Lower lobe of right lung (tissue), 2 donors: ENCODE measurements at places on chromosomes 11 and 22. TPM values are rescaled to one million over a fixed set of nuclear protein-coding genes. Genes with fewer than 3 reads are reported as not detected.

DNA sequence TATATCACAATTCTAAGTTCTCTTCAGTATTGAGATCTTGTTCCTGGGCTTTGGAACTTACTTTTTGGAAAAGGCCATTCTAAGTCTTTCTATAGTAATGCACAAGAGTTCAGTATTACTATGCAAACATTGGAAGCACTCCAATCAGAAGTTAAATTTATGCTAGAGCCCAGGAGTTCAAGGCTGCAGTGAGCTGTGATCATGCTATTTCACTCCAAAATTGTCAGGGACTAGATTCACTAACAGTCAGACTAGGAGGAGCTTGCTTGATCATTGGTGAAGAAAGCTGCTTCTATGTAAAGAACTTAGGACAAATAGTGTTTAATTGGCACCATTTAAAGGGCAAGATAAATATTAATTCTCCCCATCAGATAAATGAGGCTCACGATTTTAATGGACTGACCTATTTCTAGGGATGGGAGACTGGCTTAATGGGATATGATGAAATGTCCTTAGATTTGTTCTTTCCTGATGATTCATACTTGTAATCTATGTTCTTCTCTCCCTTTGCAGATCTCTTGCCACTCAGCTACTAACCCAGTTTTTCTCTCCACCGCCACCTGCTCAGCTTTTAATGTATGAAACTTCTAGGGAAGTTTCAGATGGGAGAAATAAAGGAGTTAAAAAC is 32.6 kb upstream of the TMEM123 start:
- H3K27me3 ChIP-seq, result no peaks in the 10 kb centered on the region
- H3K4me1 ChIP-seq, result no peaks in the 10 kb centered on the region
- H3K27ac ChIP-seq, result no peak overlapping the region
- DNase-seq, result no peak
- H3K36me3 ChIP-seq, result no peaks in the 10 kb centered on the region

Gene CST6
- 11.0 TPM for total RNA-seq

Gene OLFML1
- 23.2 TPM for total RNA-seq

DNA sequence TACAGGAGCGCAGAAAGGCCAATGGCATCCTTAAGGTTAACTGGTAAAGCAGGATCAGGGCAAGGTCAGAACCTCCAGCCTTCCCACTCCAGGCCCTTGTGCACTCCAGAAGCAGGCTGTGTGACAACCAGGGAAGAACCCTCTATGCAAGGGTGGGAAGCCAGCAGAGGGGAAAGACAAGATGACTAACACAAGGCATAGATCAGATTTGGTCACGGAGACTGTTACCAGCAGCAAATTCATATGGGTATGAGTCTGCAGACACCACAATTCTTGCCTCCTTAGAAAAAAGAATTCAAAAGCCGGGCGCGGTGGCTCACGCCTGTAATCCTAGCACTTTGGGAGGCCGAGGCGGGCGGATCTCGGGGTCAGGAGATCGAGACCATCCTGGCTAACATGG is 39.8 kb upstream of the MTNR1B start:
- no peak for DNase-seq
- H3K36me3 ChIP-seq, result no peaks in the 10 kb centered on the region
- H3K4me3 ChIP-seq, result no peak overlapping the region
- no peaks in the 10 kb centered on the region for H3K27me3 ChIP-seq

DNA sequence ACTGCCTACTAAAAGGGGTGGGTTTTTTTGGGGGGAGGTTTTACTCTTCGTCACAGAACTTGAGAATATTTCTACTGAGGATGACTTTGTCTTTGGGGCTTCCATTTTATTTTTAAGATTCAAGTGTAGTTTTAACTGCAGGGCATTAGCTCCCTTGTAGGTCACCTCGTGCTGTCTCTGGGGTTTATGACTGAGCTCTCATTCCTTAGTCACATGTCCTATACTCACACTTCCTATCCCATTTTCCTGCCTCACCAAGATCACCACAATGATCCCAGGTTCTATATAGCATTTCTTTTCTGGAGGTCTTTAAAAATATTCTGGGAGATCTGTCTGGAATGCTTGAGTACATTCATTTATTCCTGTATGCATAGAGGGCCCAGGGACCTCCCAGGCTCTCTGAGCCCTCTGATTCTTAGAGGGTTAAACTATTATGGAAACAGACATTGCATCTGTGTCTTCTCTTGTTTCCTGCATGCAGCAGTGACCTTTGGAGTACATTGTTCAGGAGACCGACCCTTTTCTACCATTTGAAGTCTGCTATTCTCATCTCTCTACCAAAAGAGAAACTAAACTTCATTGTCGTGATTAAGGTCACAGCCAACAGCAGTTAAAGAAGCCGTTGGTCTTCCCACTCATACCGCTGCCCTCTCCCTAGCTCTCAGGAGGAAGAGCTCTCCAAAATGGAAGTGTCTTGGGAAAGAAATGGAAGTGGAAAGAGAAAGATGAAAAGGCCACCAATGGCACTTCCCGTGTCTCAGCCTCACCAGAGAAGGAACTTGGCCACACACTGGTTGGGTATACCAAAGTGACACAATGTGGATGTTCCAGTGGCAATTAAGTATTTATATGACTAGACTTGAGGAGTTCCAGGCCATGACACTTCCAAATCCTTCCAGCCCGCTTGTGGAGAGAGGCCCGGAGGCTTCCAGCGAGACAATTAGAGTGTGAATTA is 77.5 kb downstream of the ZBTB16 start:
- peaks cover 98% of the 10 kb centered on the region for H3K4me1 ChIP-seq
- no peaks in the 10 kb centered on the region for H3K27me3 ChIP-seq
- DNase-seq, result no peak
- H3K4me3 ChIP-seq, result no peak overlapping the region
- H3K36me3 ChIP-seq, result peaks cover 27% of the 10 kb centered on the region

Gene MYO18B
- not detected for total RNA-seq

Gene FOLR2
- total RNA-seq, result 28.1 TPM

DNA sequence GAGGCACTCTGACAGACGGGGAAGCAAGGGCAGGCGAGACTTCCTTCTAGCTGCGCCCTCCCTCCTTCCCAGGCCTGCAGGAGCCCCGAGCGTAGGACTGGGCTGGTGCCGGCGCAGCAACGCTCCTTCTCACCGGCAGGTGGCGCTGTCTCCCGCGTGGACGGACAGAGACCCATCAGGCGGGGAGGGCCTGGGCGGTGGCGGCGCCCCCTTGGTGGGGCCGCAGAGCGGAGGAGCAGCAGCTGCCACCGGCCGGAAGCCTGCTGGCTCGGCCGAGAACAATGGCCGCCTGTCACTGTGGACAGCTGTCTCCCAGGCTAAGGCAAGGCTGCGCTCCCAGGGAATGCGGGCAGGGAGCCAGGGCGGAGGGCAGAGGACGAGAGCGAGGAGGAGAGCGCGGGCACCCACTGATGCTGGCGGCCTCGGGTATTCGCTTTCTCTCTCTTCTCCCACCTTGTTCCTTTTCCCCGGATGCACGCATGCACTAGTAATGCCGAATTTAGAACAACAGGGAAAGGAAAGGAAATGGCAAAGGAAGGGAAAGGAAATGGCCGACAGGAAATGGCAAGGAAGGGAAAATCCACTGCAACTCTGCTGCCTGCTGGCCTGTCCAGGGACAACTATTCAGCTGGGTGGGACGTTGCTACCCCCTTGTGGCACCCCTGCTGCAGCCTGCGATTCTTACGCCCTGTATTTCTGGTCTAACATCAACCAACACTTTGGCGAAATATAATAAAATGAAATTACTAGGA is 14.4 kb downstream of the PPM1F start:
- H3K4me3 ChIP-seq, result peak overlapping the region; percentile 61
- H3K27ac ChIP-seq, result peak overlapping the region; percentile 94
- H3K27me3 ChIP-seq, result no peaks in the 10 kb centered on the region
- H3K36me3 ChIP-seq, result peaks cover 23% of the 10 kb centered on the region

Gene C22orf42
- not detected for total RNA-seq

Gene PNPLA5
- not detected for total RNA-seq

DNA sequence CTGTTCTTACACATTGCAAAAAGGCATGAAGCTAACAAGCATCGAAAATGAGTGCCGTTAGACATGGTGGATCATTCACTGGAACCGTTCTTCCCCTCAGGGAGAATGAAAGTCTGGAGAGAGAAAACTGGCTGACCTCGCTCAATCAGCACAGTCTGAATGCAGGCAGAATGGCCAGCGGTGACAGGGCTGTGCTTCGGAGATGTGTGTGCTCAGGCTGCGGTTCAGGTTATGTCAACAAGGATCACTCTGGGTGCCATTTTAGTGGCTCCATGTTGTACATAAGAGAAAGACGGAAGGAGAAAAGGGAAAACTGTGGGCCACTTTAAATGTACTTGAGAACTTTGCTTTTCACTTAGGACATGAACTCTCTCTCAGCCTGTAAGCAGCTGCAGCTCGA is 749.8 kb upstream of the ARHGAP42 start:
- no peaks in the 10 kb centered on the region for H3K36me3 ChIP-seq
- no peak for DNase-seq
- no peaks in the 10 kb centered on the region for H3K27me3 ChIP-seq
- no peak overlapping the region for H3K4me3 ChIP-seq
- H3K27ac ChIP-seq, result no peak overlapping the region
- H3K4me1 ChIP-seq, result no peaks in the 10 kb centered on the region

- H3K27ac ChIP-seq, result no peak overlapping the region
- peaks cover 40% of the 10 kb centered on the region for H3K27me3 ChIP-seq
- peaks cover 14% of the 10 kb centered on the region for H3K4me1 ChIP-seq
Observed at GRCh38 chr11:75244052-75244814, 3.7 kb downstream of the TPBGL start.

GRCh38 chr11:22157531-22157930 is 35.4 kb upstream of the ANO5 start:
- H3K4me1 ChIP-seq, result no peaks in the 10 kb centered on the region
- DNase-seq, result no peak
- H3K27me3 ChIP-seq, result no peaks in the 10 kb centered on the region
- H3K36me3 ChIP-seq, result no peaks in the 10 kb centered on the region

DNA sequence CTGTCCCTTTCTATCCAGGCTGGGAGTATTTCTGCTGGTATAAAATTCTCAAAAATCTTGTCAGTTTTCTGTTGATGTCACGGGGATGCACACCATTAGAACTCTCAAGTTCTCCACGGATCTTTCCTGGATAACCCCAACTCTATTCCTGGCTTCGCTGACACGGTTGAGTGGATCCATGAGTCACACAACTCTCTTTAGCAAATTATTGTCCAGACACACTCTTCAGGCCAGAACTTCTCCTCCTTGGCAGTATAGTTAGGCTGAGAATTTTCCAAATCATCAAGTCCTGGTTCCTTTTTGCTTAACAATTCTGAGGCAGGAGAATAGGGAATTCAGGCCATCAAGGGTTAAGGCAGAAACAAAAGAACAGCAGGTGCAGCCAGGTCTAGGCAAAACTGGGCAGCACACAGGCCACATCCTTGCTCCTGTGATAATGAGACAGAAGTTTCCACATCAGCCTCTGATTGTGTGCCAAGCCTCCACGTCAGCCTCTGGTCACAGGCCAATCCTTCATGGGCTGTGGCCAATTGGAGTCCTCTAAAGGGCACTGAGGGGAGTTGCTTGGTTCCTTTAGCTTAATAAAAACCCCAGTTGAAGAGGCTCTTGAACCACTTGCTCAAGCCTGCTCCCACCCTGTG is 5.7 kb upstream of the ACAT1 start:
- no peaks in the 10 kb centered on the region for H3K27me3 ChIP-seq
- no peaks in the 10 kb centered on the region for H3K36me3 ChIP-seq
- peak; percentile 76 for DNase-seq
- H3K27ac ChIP-seq, result peak overlapping the region; percentile 34
- H3K4me1 ChIP-seq, result peaks cover 17% of the 10 kb centered on the region
- H3K4me3 ChIP-seq, result no peak overlapping the region

DNA sequence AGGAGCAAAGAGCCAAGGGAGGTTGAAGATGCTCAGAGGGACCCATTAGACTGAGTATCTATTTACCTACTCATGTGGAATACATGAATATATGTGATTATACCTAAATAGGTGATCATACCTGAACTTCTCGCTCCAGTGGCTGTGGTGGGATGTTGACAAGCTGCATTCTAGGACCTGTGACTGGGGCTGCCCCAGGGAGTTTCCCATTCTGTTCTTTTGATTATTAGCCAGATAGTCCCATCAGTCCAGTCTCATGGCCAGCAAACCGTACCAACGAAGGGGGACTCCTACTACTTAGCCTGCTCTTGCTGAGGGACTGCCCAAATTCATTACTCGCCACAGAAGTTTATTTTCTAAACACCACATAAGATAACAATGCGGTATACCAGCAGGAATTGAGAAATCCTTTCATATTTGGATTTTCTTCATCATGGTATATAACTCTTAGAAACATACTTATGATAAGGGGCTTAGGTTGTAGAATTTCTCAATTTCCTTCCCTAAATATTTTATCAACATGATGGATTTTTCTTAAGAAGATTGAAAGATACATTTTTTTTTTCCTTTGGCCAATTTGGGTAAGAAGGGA is 273.9 kb downstream of the NTM start:
- no peaks in the 10 kb centered on the region for H3K27me3 ChIP-seq
- no peak overlapping the region for H3K4me3 ChIP-seq
- H3K4me1 ChIP-seq, result no peaks in the 10 kb centered on the region
- DNase-seq, result no peak
- H3K27ac ChIP-seq, result no peak overlapping the region

Gene PATE4
- not detected for total RNA-seq

GRCh38 chr22:22866381-22867111 is 21.1 kb upstream of the IGLL5 start:
- no peak for DNase-seq
- no peaks in the 10 kb centered on the region for H3K27me3 ChIP-seq
- no peak overlapping the region for H3K27ac ChIP-seq
- H3K4me3 ChIP-seq, result no peak overlapping the region
- H3K36me3 ChIP-seq, result no peaks in the 10 kb centered on the region

DNA sequence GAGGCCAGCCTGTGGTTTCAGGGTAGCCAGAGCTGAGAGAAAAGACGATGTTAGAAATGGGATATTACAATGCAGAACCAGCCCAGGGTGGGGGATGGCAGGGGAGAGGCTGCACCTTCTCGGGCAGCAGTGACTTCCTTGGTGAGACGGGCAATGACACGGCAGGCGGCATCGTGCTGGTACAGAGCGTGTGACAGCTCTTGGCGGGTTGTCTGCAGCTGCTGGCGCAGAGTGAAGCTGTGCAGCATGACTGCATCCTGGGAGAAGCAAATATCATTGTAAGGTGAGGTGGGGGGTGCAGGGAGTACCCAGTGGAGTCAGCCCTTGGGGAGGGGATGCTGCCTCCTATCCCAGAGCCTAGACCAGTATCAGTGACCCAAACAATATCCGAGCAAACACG is 3.8 kb downstream of the PRPF19 start:
- no peak overlapping the region for H3K27ac ChIP-seq
- H3K27me3 ChIP-seq, result no peaks in the 10 kb centered on the region
- DNase-seq, result no peak
- H3K4me3 ChIP-seq, result no peak overlapping the region
- peaks cover 65% of the 10 kb centered on the region for H3K36me3 ChIP-seq

- no peaks in the 10 kb centered on the region for H3K4me1 ChIP-seq
- peaks cover 43% of the 10 kb centered on the region for H3K36me3 ChIP-seq
- no peak overlapping the region for H3K4me3 ChIP-seq
- H3K27me3 ChIP-seq, result no peaks in the 10 kb centered on the region
Observed at GRCh38 chr11:6498121-6498520, 1.0 kb downstream of the DNHD1 start.

Gene OR5P2
- 2.2 TPM for total RNA-seq

Gene OR52I1
- not detected for total RNA-seq

Gene GRIK4
- total RNA-seq, result 2.2 TPM
